ENCODE measurements at places on chromosomes 3 and 15.

DNA sequence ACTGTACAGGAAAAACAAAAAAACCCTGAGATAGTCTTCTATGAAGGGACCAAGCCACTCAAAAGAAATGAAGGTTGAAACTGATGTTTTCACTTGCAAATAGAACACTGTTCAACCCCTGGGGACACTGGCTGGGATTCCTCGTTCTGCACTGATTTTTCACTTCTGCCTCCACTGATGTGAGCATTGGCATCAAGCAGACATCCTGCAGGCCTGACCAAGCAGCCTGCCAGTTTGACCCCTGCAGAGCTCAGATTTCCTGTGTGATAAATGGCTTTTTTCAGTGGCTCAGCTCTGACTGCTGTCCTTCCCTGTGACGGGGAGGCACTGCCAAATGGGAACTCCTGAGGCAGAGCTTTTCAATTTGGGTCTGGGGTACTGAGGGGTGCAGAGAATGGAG is 50.0 kb downstream of the RASGRP1 start:
- DNase-seq: no peak

DNA sequence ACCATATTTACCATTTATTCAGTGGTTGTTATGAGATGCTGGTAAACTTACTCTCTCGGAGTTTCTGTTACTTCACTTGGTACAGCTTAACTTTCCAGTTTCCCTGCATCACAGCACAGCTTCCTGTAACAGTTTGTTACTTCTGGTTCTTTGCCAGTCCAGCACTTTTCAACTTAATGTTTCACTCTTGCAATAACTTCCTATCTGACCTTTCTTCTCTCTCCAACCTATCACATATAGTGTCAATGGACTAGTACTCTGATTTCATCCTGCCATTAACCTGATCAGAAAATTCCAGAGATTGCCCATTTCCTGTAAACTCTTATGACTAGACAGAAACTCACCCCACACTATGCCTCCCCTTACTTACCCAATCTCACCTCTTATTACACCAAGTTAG is 3.9 kb upstream of the ATP11B start:
- no peak for DNase-seq

GRCh38 chr15:77066971-77067690 is 3.8 kb downstream of the TSPAN3 start:
- no peak for DNase-seq

DNA sequence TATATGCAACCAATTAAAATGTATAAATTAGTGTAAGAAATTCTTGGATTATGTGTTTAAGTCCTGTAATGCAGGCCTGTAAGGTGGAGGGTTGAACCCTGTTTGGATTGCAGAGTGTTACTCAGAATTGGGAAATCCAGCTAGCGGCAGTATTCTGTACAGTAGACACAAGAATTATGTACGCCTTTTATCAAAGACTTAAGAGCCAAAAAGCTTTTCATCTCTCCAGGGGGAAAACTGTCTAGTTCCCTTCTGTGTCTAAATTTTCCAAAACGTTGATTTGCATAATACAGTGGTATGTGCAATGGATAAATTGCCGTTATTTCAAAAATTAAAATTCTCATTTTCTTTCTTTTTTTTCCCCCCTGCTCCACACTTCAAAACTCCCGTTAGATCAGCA is 65.4 kb upstream of the ACAD9 start:
- DNase-seq: no peak

DNA sequence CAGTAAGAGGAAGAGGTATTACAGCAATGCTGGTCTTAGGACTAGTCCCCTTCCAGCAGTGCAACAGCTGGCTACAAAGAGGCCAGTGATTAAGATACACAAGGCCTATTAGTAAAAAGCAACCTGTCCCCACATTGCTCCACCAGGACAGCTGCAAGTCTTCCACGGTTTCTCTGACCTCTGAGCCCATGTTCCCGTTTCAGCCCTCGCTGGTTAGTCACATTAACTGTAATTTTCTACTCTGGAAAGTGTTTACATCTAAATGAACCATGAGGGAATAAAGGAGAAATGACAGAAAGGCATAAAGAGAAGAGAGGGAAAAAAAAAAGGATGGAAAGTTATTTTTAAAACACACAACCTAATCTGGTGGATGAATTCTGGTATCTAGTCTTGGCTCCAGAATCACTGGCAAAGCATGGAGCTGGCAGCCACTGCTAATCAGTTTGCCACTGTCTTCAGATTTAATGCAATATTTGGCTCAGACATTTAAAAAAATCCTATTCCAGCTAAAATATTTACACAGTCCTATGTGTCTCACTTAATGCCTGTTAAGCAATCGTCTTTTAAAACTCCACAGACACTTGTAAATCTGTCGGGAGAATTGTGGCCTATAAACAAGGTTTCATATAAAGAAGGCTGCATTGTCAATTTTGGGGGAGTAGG is 154.9 kb downstream of the GREM1 start:
- DNase-seq: no peak

DNA sequence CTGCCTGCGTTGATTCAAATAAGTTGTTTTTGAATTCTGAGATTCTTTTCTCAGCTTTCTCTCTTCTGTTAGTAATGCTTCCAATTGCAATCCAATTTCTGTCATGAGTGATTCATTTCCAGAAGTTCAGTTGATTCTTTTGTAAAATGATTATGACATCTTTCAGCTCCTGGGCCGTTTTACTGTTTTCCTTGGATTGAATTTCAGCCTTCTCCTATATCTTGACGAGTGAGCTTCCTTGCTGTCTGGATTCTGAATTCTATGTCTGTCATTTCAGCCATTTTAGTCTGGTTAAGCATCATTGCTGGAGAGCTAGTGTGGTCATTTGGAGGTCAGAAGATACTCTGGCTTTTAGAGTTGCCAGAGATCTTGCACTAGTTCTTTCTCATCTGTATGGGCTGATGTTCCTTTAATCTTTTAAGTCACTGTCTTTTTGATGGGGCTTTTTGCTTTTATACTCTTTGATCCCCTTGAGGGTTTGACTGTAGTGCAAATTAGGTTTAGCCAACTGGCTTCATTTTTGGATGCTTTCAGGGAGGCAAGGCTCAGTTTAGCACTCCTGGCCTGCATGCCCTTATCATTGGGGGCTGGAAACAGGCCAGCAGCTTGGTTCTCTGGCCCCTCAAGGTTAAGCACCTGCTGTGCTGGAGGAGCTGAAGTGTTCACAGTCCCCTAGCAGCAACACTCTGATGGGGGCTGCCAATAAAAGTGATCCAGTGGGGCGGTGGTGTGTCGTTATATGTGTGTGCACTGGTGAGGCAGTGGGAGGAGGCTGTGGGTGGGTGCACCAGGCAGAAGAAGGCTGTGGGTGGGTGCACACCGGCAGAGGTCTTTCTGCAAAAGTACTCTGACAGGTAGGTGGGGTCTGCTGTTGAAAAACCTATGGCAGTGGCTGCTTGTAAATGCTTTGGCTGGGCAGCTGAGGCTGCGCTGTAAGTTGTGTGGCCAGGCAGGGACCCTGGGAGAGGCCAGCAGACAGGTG is 51.2 kb downstream of the MCTP2 start:
- no peak for DNase-seq

DNA sequence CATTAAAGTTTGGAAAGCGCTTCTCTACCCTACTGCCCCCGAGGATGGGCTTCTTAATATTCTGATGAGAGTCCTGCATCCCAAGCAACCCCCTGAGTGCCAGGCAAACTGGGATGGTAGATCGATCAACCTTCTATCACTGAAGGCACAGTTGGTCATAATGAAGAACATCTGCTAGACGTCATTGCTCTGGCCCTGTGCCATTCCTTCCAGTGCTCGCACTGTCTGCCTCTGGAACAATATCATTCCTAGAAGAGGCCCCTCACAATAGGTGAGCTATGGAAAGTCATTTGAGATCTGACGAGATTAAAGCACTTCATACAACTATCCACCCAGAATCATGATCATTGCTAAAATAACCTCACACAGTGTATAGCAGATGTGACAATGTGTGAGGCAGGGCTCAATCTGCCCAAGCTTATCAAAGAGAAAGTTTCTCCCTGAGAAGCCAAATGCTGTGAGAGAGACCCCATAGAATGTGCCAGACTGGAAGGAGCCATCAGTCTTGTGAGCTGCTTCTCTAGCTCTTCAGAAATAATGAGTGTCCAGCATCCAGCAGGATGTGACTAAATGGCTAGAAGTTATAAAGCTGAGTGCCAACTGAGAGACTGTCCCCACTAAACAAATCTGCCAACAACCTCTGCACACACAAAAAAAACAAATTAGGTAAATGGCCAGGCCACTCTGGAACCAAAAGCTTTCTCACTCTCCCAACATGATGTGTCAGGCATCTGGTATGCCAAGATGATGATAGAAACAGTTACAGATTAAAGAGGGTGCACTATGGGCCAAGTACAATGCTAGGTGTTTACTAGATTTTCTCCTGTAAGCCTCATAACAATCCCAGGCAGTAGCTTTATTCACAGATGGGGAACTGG is 165.5 kb downstream of the NECTIN3 start:
- DNase-seq: no peak

- peak; percentile 27 for DNase-seq
Measured at GRCh38 chr3:181623924-181624694, 87.6 kb upstream of the SOX2 start.
